NCI-H1048 (cell line): ENCODE measurements at places on chromosomes 1 and 21.

DNA sequence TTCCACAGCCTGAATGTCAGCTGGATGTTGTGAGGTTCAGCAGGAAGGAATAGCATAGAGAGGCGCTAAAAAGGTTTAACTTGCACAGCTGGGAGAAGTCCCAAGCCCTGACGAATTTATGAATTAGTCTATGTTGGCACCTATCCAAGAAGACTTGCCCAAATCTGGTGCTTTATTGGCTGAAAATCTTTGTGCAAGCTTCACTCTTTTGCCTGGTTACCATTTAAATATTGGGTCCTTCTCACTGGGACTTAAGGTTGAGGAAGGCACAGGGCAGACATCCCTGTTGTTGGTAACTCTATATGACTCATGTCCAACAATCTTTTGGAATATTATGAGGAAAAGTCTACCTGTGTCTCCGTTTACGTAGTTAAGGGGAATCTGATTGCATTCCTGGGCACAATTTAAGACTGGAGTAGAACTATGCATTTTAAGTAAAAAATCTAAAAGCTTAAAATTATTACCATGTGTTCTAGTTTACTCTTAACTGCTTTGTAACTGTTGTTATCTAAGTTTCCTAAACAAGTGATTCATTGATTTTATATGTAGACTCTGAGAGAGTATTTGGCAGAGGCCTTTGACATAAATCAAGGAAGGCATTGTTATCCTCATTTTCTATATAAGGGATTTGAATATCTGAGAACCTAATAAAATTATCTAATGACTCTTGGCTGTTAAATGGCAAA, 181.7 kb upstream of the DPYD start:
- no peak for DNase-seq

DNA sequence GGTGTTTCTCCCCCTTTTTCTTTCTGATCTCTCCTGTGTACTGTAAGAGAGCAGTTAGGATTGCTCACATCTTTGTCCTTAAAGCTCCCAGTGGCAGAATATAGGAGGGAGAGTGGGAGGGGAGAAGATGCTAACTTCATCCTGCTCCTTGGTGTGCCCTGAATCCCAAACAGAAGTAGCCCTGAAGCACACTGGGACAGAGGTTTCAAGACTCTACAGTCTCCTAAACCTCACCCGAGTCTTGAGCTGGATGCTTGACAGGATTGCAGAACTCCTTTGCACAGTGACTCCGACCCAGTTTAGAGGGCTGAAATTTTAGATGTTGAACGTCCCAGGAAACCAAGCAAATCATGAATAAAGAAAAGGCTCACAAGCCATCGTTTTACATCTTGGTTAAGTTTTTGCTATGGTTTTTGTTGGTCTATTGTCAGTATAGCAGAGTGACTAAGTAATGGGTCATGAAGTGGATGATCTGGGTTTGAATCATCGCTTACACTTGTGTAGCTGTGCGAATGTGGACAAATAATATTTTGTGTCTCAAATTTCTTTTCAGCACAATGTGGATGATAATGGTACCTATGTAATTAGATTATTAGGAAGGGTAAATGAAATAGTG, 37.5 kb downstream of the XCL2 start:
- DNase-seq, result no peak

- DNase-seq, result no peak
Observed at GRCh38 chr1:63547621-63548294, 24.4 kb downstream of the EFCAB7 start.

- DNase-seq, result no peak
Observed at GRCh38 chr1:41380195-41380594, 19.0 kb downstream of the FOXO6 start.

- DNase-seq, result no peak
Observed at GRCh38 chr1:231407547-231408396, 14.3 kb downstream of the EGLN1 start.

- DNase-seq, result no peak
Observed at GRCh38 chr1:6070450-6070974, 24.8 kb downstream of the KCNAB2 start.
